Esophagus muscularis mucosa (tissue), 4 donors: ENCODE measurements at places on chromosomes 11 and 22.

- H3K27ac ChIP-seq = no peak overlapping the region
- no peak for DNase-seq
- no peak overlapping the region for H3K4me3 ChIP-seq
Observed at GRCh38 chr11:108713076-108713790, 48.4 kb downstream of the DDX10 start.

- no peaks in the 10 kb centered on the region for H3K27me3 ChIP-seq
- H3K27ac ChIP-seq = peak overlapping the region; percentile 4
- no peak overlapping the region for H3K4me3 ChIP-seq
- H3K36me3 ChIP-seq = no peaks in the 10 kb centered on the region
Observed at GRCh38 chr11:11987503-11988022, 20.9 kb downstream of the DKK3 start.

- DNase-seq = no peak
Observed at GRCh38 chr22:45434981-45435380, 21.5 kb downstream of the RIBC2 start.

GRCh38 chr11:3089236-3090061 lies 32.2 kb upstream of the CARS1 start:
- H3K4me3 ChIP-seq = no peak overlapping the region
- no peaks in the 10 kb centered on the region for H3K27me3 ChIP-seq
- no peak overlapping the region for H3K27ac ChIP-seq

DNA sequence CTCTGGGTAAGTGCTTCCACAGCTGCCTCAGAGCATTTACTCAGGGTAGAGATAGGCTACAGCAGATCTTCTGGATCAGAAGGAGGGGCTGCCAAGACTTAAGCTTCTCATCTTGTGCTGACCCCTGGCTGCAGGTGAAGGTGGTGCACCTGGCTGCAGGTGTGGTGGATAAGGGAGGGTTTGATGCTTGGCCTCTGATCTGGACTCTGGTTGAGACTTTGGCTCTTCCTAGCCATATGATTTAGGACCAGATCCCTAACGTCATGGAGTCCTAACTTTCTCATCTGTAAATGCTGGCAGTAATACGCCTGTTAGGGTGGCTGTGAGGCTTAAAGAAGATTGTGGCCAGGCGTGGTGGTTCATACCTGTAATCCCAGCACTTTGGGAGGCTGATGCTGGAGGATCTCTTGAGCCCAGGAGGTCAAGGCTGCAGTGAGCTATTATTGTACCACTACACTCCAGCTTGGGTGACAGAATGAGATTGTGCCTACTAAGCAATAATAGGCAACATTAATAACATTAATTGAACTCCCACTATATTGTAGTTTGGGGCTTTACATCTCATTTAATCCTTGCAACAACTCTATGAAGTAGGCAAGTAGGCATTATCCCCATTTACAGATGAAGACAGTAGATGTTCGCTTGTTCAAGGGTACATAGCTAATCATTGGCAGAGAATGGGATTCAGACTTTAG lies 10.7 kb downstream of the DTX4 start:
- no peak overlapping the region for H3K27ac ChIP-seq
- no peaks in the 10 kb centered on the region for H3K27me3 ChIP-seq
- H3K36me3 ChIP-seq = peaks cover 3% of the 10 kb centered on the region
- peaks cover 25% of the 10 kb centered on the region for H3K4me1 ChIP-seq
- no peak for DNase-seq
- H3K4me3 ChIP-seq = no peak overlapping the region

- H3K27ac ChIP-seq = peak overlapping the region; percentile 98
- H3K36me3 ChIP-seq = peaks cover 42% of the 10 kb centered on the region
- no peak for DNase-seq
- H3K27me3 ChIP-seq = no peaks in the 10 kb centered on the region
- H3K4me3 ChIP-seq = peak overlapping the region; percentile 98
- H3K4me1 ChIP-seq = peaks cover 50% of the 10 kb centered on the region
Observed at GRCh38 chr11:67442504-67443404, 522 bp downstream of the CORO1B start.

- no peak overlapping the region for H3K27ac ChIP-seq
- no peak overlapping the region for H3K4me3 ChIP-seq
- H3K36me3 ChIP-seq = no peaks in the 10 kb centered on the region
Observed at GRCh38 chr11:124868331-124869274, 3.4 kb downstream of the ROBO3 start.

- no peaks in the 10 kb centered on the region for H3K27me3 ChIP-seq
- H3K27ac ChIP-seq = no peak overlapping the region
- no peak overlapping the region for H3K4me3 ChIP-seq
- DNase-seq = no peak
- H3K4me1 ChIP-seq = peaks cover 14% of the 10 kb centered on the region
- peaks cover under 1% of the 10 kb centered on the region for H3K36me3 ChIP-seq
Observed at GRCh38 chr11:123065621-123066020, 3.7 kb upstream of the HSPA8 start.

DNA sequence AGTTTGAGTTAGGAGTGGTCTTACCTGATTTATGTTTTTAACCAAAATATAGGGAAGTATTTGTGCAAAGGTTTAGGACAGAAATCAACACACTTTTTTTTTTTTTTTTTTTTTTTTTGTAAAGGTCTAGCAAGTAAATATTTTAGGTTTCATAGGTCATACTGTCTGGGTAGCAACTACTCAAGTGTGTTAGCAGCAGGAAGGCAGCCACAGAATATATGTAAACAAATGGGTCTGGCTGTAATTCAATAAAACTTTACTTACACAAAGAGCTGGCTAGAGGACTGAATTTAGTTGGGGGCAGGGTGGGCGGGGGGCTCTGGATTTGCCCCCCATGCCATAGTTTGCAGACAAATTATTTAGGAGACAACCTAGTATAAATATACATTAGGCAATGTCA lies 510.4 kb downstream of the NELL1 start:
- H3K4me3 ChIP-seq = no peak overlapping the region
- H3K27me3 ChIP-seq = no peaks in the 10 kb centered on the region
- H3K27ac ChIP-seq = no peak overlapping the region
- H3K4me1 ChIP-seq = no peaks in the 10 kb centered on the region

GRCh38 chr11:10699072-10699471 lies 5.5 kb upstream of the IRAG1 start:
- H3K4me3 ChIP-seq = no peak overlapping the region
- no peaks in the 10 kb centered on the region for H3K4me1 ChIP-seq
- DNase-seq = no peak
- no peaks in the 10 kb centered on the region for H3K36me3 ChIP-seq

DNA sequence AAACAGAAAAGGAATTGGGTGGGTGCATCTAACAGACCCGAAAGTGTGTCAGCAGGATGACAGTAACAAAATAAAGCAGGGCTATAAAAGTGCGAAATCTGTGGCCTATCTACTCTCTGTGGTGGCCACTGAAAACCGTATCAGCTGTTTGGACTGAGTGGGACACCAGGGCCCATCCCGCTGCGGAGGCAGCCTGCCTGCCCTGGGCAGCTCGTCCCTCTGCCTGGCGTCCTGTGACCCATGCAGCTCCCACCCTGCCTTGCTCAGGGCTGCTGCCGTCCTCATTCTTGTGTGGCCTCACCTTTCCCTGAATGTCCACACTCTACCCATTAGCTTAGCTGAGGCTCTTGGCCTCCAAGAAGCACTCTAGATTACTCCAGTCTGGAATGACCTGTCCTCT lies 30.4 kb downstream of the CARS1 start:
- no peak overlapping the region for H3K27ac ChIP-seq
- H3K4me3 ChIP-seq = no peak overlapping the region
- DNase-seq = no peak
- H3K27me3 ChIP-seq = no peaks in the 10 kb centered on the region
- H3K4me1 ChIP-seq = peaks cover 17% of the 10 kb centered on the region
- H3K36me3 ChIP-seq = peaks cover 66% of the 10 kb centered on the region

DNA sequence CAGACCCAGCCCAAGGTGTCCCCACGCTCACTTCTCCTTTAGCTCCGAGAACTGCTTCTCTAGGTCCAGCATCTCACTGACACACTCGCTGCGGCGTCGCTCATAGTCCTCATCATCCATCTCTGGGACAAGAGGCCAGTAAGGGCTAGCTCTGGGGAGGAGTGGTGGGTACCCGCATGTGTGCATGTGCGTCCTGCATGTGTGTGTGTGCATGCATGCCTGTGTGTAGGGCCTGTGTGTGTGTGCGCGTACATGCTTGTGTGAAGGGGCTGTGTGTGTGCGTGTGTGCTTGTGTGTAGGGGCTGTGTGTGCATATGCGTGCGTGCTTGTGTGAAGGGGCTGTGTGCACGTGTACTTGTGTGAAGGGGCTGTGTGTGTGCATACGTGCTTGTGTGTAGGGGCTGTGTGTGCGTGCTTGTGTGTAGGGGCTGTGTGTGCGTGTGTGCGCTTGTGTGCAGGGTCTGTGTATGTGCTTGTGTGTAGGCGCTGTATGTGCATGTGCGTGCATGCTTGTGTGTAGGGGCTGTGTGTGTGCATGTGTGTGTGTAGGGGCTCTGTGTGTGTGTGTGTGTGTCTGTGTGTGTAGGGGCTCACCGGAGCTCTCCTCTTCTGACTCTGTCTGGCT lies 3.3 kb downstream of the BRMS1 start:
- H3K4me1 ChIP-seq = peaks cover 32% of the 10 kb centered on the region
- DNase-seq = no peak
- no peak overlapping the region for H3K27ac ChIP-seq
- peaks cover 31% of the 10 kb centered on the region for H3K36me3 ChIP-seq
- H3K4me3 ChIP-seq = no peak overlapping the region
- H3K27me3 ChIP-seq = no peaks in the 10 kb centered on the region

GRCh38 chr11:37110385-37110784 lies 512.3 kb upstream of the RAG2 start:
- H3K36me3 ChIP-seq = no peaks in the 10 kb centered on the region
- no peaks in the 10 kb centered on the region for H3K27me3 ChIP-seq
- no peaks in the 10 kb centered on the region for H3K4me1 ChIP-seq
- H3K27ac ChIP-seq = no peak overlapping the region

DNA sequence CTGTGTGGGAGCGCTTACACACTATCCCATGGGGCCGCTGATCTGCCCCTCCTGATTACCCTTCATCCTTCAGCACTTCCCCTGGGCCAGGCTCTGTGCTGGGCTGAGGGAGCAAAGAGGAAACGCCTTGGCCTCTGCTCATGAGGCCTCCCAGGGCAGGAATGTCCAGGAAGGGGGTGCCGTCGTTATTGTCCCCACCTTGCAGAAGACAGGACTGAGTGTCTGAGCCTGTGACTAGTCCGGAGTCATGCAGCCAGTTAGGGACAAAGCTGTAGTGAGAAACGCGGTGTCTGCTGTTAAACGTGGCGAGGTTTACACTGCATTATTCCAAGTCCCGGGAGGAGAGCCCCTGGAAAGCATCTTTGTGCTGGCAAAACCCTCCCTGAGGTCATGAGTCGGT lies 160.0 kb downstream of the TRIM29 start:
- no peaks in the 10 kb centered on the region for H3K4me1 ChIP-seq
- H3K27me3 ChIP-seq = peaks cover 6% of the 10 kb centered on the region
- DNase-seq = no peak
- H3K27ac ChIP-seq = no peak overlapping the region
- H3K4me3 ChIP-seq = no peak overlapping the region

DNA sequence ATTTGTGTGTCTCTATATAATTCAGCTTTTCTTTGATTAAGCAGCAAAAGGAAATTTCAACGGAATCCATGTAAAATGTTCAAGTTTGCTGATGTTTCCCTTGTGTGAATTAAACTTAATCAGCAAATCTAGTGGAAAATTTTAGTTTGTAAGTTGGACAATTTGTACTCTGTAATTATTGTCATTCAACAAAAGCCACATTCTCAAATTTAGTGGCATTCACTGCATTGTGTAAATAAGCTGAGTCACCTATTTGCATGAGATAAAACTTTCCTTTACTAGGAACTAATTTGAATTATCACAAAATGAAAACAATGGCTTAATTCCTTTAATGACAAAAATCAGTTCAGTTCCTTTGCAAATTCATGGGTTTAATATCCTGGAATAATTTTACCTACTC lies 784.2 kb upstream of the CCDC179 start:
- H3K27me3 ChIP-seq = no peaks in the 10 kb centered on the region
- H3K36me3 ChIP-seq = no peaks in the 10 kb centered on the region
- H3K4me3 ChIP-seq = no peak overlapping the region
- H3K4me1 ChIP-seq = no peaks in the 10 kb centered on the region
- no peak for DNase-seq

GRCh38 chr11:20249796-20250195 lies 89.5 kb upstream of the DBX1 start:
- H3K4me1 ChIP-seq = peaks cover 8% of the 10 kb centered on the region
- DNase-seq = no peak
- H3K27ac ChIP-seq = no peak overlapping the region
- H3K4me3 ChIP-seq = no peak overlapping the region
- H3K36me3 ChIP-seq = no peaks in the 10 kb centered on the region
- no peaks in the 10 kb centered on the region for H3K27me3 ChIP-seq

DNA sequence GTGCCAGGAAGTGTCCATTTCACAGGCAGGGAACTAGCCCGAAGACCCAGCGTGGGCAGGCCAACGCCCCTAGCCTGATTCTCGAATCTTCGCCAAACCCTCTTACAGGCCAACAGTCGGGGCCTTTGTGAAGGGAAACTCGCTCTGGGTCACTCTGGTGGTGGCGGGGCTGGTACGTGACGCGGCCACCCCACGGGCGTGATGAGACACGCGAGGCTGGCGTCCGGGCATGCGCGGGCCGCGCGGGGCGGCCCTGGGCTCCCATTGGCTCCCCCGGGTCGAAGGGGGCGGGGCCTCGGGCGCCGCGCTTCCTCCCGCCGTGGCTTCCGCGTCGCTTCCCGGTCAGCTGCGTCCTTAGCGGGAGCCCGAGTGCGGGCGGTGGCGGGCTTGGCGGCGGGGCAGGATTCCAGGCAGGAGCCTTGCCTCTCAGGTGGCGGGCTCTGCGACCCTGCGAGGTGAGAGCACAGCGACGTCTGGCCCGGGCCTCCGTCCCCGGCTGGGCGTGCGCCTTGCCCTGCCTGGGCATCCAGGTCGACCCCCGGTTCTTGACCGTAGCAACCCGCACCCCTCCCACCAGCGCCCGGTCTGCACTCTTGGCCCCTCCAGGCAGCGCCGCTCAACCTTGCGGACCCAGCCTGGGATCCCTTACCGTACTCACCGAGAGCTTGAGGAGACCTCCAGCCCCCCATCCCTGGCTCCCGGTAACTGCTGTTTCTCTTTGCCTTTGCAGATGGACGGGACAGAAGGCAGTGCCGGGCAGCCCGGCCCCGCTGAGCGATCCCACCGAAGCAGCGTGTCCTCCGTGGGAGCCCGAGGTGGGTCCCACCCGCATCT lies at the start of gene FRMD8:
Gene FRMD8, plus strand, starts transcription at position 331 of the 834 bp plus-strand sequence. Its CDS starts 400 bp downstream, at position 731.
- H3K27me3 ChIP-seq = no peaks in the 10 kb centered on the region
- H3K27ac ChIP-seq = peak within 1 kb of the TSS; percentile 96
- H3K36me3 ChIP-seq = no peaks in the 10 kb centered on the region

DNA sequence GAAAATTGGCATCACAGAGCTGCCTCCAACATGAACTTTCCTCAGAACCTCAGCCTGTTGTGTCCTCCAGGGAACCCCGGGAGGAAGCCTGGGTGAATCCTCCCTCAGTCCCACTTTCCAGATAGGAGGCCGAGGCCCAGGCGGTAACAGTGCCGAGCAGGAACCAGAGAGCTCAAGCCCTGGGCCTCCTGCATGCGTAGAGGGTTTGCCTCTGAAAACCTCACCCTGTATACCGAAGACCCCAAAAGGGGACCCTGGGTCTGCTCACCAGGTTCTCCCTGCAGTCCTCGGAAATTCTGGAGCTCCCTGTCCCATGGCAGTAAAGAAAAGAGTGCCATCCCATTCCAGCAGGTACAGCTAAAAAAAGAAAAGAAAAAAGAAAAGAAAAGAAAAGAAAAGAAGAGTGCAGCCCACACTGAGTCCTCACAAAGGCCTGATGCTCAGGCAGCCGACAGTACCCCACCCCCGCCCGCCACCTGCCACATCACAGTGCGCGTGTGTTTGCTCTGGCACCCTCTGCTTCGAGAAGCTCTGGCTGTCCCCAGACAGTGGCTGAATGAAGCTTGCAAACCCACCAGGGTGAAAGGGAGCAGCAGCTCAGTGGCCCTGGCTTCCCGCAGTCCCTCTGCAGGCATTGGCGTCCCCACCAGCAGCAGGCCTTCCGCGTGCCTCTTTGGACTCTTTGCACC lies 28.4 kb upstream of the FADD start:
- no peak for DNase-seq
- no peaks in the 10 kb centered on the region for H3K27me3 ChIP-seq
- H3K27ac ChIP-seq = no peak overlapping the region
- no peak overlapping the region for H3K4me3 ChIP-seq
